ENCODE measurements at places on chromosomes 16 and 17. TPM values are rescaled to one million over a fixed set of nuclear protein-coding genes. Genes with fewer than 3 reads are reported as not detected.

The P2RX5 gene
- total RNA-seq, result 2.5 TPM

- DNase-seq, result no peak
Measured at GRCh38 chr16:77165006-77165405, 26.0 kb upstream of the MON1B start.

The CCT6B gene
- total RNA-seq, result 1.5 TPM

The ITGA2B gene
- total RNA-seq, result 5.2 TPM

GRCh38 chr16:17171250-17172143 lies 299.3 kb downstream of the XYLT1 start:
- DNase-seq, result no peak

- DNase-seq, result peak; percentile 48
Measured at GRCh38 chr16:80466024-80466987, 74.5 kb upstream of the DYNLRB2 start.

The PYDC1 gene
- total RNA-seq, result not detected

DNA sequence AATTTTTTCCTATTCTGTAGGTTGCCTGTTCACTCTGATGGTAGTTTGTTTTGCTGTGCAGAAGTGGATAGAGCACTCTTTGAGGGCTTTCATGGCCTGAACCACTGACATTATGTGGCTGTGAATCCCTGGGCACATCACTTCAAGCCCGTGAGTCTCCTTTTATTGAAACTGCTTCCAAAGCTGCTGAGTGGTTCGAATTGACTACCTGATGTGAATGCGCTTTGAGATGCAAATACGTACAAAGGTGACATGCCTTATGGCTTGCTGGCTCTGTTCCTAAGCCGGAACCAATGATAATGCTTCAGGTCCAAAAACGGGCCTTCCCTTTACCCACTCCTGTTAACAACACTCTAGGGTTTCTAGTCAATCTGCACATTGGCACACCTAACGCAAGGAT lies 34.3 kb downstream of the ASPA start:
- no peak for DNase-seq

DNA sequence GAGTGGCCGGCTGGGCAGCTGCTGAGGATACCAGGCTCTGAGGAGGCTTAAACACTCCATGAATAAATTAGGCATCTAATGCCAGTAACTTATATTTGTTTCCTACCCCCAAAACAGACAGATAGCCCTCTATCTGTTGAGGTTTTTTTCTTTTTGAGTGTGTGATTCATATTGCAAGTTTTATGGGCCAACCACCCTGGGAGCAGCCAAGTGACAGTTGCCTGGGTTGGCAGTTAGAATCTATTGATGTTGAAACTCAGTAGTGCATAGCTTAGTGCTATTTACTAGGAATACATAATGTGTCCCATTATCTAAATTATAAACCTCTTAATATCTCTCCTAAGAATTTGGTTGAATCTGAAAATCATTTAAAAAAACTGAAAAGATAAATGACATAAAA lies 397.4 kb downstream of the CA10 start:
- no peak for DNase-seq

The CLEC18B gene
- total RNA-seq, result 1.2 TPM

GRCh38 chr17:33686171-33686570 lies 393.1 kb upstream of the ASIC2 start:
- no peak for DNase-seq

GRCh38 chr16:68802190-68802589 lies 41.1 kb upstream of the TANGO6 start:
- no peak for DNase-seq

The KIF2B gene
- not detected for total RNA-seq

DNA sequence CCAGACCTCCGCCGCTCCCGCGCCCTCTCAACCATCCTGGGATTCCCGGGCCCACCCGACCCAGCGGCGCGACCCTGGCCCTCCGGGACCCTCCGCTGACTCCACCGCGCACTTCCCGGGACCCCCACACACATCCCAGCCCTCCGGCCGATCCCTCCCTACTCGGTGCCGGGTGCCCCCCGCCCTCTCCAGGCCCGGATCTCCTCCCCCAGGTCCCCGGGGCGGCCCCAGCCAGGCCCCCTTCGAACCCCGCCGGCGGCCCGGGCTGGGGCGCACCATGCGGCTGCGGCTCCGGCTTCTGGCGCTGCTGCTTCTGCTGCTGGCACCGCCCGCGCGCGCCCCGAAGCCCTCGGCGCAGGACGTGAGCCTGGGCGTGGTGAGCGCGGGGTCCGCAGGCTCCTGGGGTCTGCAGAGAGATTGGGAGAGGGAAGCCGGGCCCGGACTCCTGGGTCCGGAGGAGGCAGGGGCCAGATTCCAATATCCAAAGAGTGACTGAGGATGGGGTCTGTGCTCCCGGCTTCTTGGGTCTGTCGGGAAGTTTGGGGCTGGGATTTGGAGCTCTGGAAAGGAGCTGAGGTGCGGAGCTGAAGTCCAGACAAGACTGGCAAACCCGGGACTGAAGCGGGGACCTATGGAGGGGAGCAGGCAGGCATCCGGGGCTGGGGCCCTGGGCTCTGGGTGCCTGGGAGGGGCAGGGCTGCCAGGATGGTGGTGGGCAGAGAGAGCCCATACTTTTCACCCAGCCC lies 453 bp downstream of the MMP25 start:
- no peak for DNase-seq

DNA sequence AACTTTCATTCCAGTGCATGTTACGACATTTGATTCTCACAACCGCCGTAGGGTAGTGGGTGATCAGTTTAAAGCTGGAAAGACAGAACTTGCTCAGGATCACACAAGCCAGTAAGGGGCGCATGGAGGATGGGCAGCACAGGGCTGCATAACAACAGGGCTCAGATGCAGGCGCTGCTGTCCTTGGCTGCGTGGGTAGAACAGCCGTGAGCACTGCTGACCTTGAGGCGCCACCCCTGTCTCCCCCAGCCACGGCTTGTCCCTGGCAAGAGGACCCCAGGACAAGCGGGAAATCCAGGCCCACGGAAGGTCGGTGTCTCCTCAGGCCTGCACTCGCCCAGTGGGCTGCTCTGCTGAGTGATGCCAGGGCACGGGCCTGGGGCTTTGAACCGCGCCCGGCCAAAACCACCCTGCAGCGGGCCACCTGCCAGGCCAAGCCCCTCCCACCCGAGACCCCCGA lies 84.7 kb downstream of the LMF1 start:
- DNase-seq, result peak; percentile 28

GRCh38 chr17:2181897-2182448 lies 121.6 kb downstream of the SMG6 start:
- no peak for DNase-seq

The CCDC40 gene
- 14.1 TPM for total RNA-seq

- DNase-seq, result no peak
Measured at GRCh38 chr17:60896996-60897395, 219.3 kb downstream of the BCAS3 start.

DNA sequence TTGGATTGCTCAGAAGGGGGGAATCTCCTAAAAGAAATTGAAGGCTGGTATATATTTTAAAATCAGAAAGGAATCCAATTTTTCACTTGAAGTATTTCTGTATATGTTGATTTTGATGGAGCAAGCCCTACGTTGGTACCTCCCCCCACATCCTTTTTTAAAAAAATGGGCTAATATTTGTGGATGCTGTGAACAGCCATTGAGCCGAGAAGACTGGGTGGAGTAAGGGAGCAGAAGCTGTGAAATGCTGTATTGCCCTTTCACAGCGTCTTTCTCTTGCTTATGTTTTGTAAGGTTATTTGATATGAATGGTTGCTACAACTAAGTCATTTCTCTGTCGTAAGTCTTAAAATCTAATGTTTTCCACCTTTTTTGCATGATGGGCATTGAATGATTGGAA lies 2.3 kb downstream of the PAFAH1B1 start:
- no peak for DNase-seq

DNA sequence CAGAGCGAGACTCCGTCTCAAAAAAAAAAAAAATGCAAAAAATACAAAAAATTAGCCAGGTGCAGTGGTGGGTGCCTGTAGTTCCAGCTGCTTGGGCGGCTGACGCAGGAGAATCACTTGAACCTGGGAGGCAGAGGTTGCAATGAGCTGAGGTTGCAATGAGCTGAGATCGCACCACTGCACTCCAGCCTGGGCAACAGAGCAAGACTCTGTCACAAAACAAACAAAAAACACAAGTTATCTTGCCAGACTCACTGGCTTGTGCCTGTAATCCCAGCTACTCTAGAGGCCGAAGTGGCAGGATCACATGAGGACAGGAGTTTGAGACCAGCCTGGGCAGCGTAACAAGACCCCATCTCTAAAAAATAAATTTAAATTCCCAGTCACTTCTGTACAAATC lies 3.4 kb upstream of the ST3GAL2 start:
- DNase-seq, result no peak

GRCh38 chr17:32854207-32854606 lies 22.7 kb downstream of the MYO1D start:
- no peak for DNase-seq

The KLHL10 gene
- 0.50 TPM for total RNA-seq

GRCh38 chr16:79415983-79416640 lies 184.4 kb downstream of the MAF start:
- no peak for DNase-seq
